Urinary bladder (tissue), 4 donors: ENCODE measurements at places on chromosomes 7 and 10. TPM values are rescaled to one million over a fixed set of nuclear protein-coding genes. Genes with fewer than 3 reads are reported as not detected.
A peak's percentile ranks its signal among the peaks of the same experiment; 100 is the strongest.

SFRP4 gene
- total RNA-seq: 11.2 TPM

KCNH2 gene
- total RNA-seq: 9.9 TPM

TMEM209 gene
- total RNA-seq: 18.6 TPM

PAX2 gene
- not detected for total RNA-seq

GPAM gene
- 24.9 TPM for total RNA-seq

HTR5A gene
- not detected for total RNA-seq

FRMPD2 gene
- 1.9 TPM for total RNA-seq

ANXA8 gene
- total RNA-seq: 7.7 TPM

DNA sequence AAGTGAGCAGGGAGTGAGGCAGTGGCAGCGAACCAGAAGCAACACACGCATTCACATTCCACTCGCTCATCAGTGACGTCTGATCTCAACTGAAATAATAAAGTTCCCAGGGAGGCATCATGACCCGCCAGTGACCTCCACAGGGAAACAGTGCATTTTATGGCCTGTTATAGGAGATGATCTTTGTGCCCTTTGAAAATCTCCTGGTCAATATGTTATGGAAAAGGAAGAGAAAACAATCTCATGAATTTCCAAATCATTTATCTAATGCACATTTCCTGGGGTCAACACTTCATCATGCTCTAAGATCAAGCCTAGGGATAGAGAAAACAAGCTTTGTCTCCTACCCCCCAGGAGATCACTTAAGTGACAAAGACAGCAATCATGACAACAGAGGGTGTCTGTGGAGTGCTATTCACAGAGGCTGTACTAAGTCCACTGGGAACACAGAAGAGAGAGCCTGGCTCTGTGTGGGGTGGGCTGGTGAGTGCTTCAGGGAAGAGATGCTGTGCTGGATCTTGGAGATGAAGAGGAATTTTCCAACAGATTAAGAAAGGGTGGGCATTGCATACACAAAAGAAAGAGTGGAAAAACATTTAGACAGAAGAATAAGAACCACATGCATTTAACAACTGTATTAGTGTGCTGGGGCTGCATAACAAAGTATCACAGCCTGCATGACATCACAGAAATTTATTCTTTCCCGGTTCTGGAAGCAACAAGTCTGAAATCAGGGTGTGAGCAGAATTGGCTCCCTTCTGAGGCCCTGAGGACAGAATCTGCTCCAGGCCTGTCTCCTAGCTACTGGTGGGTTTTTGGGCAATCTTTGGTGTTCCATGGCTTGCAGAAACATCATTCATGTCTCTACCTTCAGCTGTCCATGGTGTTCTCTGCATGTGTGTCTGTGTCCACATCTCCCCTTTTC is 613.9 kb upstream of the IGFBP3 start:
- DNase-seq: no peak

GRCh38 chr10:18793951-18794350 is 134.7 kb downstream of the ARL5B start:
- peak; percentile 1 for DNase-seq

- DNase-seq: no peak
These were observed 1.5 kb downstream of the LZTS2 start for GRCh38 chr10:101000915-101001658.

- no peak for DNase-seq
These were observed 11.2 kb upstream of the TECTB start for GRCh38 chr10:112271982-112272381.

- no peak for DNase-seq
These were observed 34.1 kb downstream of the LRRC20 start for GRCh38 chr10:70348228-70348850.

GRCh38 chr10:100998991-100999741 is 442 bp upstream of the LZTS2 start:
- DNase-seq: no peak

DNA sequence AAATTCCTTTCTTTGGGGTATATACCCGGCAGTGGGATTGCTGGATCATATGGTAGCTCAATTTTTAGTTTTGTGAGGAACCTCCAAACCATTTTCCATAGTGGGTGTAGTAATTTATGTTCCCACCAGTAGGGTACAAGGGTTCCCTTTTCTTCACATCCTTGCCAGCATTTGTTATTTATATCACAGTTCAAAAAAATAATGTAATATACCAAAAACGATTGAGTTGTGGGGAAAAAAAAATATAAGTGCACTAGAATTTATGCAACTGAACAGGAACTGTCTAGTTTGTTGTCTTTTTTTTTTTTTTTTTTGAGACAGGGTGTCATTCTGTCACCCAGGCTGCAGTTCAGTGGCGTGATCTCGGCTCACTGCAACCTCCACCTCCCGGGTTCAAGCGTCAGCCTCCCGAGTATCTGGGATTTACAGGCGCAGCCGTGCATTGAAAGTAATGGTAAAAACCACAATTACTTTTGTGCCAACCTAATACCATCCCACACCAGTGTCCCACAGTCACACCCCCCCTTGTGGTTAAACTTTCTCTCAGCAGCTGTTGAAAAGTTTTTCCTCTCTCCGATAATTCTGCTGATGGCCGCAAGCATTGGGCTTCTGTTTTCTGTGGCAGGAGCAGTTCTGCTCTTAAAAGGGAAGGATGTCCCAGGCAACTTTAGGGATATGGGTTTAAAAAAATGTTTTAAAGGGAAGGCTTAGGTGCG is 6.8 kb upstream of the LAT2 start:
- no peak for DNase-seq

DNA sequence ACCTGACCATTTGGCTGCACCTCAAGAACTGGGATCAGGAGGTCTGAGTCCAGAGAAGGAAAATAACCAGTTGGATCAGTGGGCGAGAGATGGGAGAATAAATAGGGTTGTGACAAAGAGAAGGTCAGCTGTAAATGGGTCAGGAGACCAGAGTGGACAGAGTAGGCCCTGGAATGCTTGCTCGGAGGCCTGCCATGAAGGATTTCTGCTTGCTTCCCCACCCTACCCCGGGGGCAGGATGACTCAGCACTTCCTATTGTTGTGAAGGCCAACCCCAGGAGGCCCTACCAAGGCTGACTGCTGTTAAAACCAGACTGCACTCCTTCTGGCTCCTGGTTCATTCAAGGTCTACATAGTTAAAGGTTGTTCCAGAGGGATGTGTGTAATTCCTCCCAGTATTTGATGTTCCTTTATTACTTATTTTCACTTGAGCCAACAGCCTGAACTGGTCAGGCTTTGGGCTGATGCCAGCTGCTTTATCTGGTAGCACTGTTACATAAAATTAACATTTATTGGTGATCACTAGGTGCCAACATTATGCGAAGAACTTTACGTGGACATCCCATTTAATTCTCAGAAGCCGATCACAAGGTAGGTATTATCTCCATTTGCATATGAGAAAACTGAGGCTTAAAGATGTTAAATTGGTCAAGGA is 27.3 kb upstream of the IFRD1 start:
- DNase-seq: no peak

GRCh38 chr10:2202401-2202800 is 465.1 kb upstream of the ADARB2 start:
- DNase-seq: peak; percentile 6

- DNase-seq: no peak
These were observed 100.4 kb upstream of the DNAJC1 start for GRCh38 chr10:22103701-22104470.

GRCh38 chr7:84237533-84238173 is 43.1 kb upstream of the SEMA3A start:
- no peak for DNase-seq

DNA sequence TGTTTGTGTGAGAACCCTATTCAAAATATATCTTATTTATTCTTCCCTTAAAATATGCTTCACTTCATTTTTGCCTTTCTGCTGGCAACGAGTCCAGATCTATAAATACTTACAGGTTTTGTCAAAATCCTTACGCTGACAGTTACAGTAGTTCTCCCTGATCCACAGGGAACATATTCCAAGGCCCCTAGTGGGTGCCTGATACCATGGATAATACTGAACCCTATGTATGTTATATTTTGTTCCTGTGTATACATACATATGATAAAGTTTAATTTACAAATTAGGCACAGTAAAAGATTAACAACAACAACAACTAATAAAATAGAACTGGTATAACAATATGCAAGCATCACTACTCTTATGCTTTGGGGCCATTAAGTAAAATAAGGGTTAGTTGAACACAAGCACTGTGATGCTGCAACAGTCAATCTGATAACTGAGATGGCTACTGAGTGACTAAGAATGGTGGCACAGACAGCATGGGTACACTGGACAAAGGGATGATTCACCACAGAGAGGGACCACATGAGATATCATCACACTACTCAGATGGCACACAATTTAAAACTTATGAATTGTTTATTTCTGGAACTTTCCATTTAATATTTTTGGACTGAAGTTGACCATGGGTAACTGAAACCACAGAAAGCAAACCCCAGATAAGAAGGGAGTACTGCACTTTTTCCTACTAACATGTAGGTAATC is 29.4 kb upstream of the PCGF5 start:
- DNase-seq: no peak

DNA sequence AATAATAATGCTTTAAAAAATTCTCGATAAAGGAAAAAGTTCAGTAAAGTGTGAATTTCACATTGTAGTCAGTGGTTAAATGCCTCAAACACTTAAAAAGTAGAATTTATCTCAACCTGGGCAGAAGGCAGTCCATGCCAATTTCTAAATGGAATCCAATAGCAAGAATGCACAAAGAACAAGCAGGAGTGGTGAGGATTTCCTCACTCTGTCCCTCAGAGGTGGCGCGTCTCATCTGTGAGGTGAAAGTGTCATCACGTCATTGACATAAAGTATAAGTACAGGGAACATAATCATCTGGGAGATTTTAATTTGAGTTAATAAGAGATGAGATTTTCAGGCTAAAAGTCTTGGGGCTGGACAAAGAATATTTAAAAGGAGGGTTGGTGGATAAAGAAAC is 10.0 kb upstream of the PRKCQ start:
- DNase-seq: no peak

DNA sequence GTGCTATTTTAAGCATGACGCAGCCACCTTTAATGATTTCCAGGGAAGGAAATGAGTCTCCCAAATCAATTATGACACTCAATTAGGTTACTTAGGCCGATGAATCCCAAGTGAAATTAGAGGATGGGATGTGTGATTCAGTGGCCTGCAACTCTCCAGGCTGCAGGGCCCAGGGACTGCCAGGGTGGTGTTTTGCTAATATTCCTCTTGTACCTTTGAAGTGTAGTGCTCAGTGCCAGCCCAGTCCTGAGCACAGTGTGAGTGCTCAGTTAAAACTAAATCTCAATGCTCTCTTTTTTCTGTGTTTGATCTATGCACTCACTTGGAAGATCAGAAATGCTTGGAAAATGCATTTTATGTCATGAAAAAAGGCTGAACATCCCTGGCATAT is 51.6 kb downstream of the SEM1 start:
- DNase-seq: no peak

DNA sequence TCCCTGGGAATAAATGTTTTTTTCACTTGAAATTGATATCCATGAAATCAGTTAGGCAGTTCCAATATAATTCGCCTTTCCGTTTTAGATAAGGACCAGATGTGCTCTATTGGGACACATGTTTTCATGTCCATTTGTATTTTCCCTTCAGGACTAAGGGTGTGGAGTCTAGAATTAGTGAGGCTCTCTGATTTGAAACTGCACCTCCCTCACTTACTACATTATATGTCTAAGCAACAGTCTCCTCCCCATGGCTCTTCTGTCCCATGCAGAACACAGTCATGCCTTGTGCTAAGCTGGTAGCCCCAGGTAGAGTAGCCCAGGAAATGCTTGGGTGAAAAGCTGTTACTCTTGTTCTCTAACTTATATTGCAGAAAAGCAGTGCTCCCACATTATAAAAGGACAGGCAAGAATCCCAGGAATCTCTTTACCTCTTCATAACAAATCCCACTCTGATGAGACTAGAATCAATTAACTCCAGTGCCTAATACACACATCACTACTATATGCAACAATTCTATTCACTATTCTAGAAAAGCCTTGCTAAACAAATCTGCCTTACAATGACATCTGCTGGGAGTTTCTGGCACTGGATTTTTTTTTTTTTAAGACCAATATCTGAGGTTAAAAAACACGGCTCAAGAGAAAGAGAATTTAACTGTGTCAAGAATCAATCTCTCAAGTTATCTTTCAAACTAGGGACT is 293.9 kb downstream of the SNX13 start:
- DNase-seq: peak; percentile 40

DNA sequence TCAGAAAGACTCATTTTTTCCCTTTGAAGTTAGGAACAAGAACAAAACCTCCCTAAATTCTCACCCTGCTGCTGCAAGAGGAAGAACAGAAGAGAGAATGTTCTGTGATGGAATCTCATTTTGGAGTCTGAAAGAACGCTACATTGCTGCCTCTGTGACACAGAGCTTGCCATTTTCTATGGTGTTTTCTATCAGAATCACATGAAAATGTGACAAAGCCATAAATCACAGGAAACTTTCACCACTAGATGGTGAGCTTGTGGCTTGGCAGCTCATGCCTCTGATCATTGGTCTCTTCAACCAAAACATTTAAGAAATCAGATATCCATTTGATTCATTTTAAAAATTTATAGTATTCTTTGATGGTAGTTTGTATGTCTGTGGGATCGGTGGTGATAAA is 82.9 kb downstream of the CADPS2 start:
- DNase-seq: no peak

GRCh38 chr10:82544377-82544776 is 669.4 kb downstream of the NRG3 start:
- DNase-seq: no peak

DNA sequence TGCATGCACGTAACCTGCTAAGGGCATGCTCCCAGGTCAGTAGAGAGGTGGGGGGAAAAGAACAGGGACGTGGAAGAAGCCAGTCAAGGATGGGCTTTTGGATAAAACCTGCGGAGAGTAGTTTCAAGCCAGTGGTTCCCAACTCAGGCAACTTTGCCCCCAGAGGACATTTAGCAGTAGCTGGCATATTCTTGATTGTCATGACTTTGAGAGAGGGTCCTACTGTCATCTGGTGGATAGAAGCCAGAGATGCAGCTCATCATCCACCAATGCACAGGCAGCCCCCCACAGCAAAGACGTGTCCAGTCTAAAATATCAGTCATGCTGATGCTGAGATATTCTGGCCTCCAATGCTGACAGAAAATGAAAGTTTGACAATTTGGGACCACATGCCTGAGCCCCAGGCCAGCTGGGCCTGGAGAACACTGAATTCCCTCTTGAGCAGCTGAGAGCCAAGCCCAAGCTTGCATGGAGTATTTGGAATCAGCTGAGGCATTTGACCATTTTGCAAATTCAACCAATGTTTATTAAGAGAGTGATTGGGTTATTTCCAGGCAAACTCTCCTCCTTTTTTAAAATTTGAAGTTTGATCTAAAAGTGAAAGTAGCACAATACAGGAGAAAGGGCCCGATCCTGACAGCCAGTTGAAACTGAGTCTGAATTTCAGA is 110.0 kb upstream of the C7orf33 start:
- no peak for DNase-seq

- DNase-seq: no peak
These were observed 266.0 kb downstream of the GRID1 start for GRCh38 chr10:86100581-86101061.

DNA sequence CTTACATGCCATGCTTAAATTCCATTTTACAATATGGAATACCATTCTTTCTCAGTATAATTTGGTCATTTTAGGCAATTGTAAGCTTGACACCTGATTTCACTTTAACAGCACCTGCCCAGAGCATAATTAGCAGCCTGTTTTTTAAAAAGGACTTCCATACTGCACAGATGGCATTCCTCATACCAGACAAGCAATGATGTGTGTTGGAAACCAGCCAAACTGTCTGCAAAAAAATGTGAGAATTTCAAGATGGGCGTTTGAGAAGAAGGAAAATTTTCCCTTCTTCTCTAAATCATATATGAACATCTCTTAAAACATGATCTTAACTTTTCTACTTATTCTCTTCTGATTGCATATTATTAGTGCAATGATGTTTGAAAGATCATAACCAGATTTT is 40.4 kb upstream of the AGMO start:
- no peak for DNase-seq
